OCI-M1 (cell line): ENCODE measurements at places on chromosomes 5 and 9.

GRCh38 chr9:73437758-73438157 is 286.1 kb downstream of the ANXA1 start:
- DNase-seq: peak; percentile 69

DNA sequence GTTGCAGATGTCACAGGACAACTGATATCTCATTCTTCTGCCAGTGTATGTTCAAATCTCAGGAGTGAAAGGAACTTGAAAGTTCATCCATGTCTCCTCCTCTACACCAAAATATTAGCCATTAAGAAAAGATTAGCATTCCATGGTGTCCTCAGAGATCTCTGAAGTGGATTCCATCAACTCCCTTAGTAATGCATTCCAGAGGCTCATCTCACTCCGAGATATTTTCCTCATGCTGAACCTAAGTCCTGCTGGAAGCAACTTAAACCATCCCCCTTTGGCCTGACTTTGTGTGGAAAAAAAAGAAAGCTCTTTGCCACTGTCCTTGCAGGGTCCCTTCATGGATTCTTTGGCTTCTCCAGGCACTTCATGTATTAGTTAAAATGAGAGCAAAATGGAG is 155.7 kb upstream of the ZNF462 start:
- no peak for DNase-seq

DNA sequence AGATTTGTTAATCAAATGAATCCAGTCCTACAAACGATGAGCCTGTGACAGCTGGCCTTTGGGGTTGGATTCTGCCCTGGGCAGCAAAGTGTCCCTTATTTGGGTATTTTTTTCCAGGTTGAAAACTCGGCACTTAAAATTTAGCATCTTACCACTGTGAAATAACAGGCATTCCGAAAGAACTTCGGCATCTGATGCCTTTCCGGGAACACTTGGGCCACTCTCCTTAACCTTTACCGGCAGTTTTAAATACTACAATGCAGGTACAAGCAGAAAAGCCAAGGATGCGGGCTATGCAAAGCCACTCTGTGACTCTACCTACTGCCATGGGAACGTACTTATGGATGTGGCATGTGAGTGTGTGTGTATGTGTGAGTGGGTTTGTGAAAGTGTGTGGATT is 1.0 kb upstream of the RASGRF2 start:
- no peak for DNase-seq

- no peak for DNase-seq
These were observed 80.0 kb upstream of the TNC start for GRCh38 chr9:115198001-115198400.
